ENCODE measurements at places on chromosomes 16 and 17.

DNA sequence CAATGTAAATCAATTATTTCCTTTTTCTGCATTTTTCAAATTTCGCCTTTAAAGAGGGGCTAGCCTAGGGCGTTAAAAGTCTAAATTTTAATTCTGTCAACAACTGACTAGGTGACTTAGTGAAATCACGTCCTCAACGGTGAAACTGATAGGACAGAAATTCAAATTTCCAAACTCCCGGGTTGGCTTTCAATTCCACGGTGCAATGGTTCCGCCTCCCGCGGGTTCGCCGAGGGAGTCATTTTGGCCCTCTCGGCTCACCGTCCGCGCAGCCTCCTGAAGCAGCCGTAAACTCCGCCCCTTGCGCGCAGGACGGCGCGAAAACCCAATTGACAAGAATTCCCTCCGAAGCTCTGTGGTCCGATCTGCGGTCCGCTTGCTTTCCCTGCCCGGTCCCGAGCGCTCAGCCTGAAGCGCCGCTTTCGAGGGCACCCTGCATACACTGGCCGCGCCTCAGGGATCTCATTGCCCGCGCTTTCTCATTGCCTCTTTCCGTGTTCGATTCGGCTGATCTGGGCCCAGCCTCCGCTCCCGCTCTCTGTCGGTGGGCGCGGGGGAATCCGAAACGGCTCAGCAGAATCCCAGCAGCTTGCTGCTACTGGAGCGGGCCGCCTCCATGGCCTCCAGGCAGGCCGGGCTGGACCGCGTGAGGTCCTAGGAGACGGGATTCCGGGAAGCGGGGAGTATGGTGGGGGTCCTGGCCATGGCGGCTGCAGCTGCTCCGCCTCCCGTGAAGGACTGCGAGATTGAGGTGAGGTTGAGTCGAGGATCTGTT lies at the start of gene ATAD5:
Gene ATAD5, plus strand, starts transcription at position 304 of the 775 bp plus-strand sequence. Its CDS starts 382 bp downstream, at position 686.
- DNase-seq = peak; percentile 51

GRCh38 chr17:34874478-34874877 lies 86.8 kb downstream of the CCT6B start:
- DNase-seq = no peak

DNA sequence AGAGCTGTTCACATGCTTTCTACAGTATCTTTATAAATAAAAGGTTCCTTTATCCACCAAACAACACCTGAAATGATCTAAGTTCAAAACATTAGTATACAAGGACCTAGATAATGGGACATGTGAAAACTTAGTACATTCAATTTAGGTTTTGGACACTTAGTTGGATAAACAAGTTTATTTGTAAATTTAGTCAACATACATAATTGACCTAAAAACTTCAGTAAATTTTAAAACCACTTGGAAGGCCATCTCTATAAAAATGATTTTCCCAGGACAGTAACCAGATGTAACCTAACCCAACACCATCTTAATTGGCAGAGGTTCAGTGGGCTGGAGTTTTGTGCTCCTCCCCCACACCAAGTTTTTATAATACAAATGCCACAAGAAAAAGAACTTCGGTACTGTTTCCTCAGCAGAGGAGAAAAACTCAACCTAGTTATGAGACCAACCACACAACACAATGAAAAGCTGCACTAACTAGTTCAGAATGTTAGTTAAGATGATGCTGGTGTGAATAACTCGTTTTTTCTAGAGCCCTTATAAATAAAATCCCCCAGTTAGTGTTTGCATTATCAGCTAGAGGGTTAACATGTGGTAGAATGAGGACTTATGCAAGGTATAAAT lies 7.2 kb upstream of the UNK start:
- no peak for DNase-seq

DNA sequence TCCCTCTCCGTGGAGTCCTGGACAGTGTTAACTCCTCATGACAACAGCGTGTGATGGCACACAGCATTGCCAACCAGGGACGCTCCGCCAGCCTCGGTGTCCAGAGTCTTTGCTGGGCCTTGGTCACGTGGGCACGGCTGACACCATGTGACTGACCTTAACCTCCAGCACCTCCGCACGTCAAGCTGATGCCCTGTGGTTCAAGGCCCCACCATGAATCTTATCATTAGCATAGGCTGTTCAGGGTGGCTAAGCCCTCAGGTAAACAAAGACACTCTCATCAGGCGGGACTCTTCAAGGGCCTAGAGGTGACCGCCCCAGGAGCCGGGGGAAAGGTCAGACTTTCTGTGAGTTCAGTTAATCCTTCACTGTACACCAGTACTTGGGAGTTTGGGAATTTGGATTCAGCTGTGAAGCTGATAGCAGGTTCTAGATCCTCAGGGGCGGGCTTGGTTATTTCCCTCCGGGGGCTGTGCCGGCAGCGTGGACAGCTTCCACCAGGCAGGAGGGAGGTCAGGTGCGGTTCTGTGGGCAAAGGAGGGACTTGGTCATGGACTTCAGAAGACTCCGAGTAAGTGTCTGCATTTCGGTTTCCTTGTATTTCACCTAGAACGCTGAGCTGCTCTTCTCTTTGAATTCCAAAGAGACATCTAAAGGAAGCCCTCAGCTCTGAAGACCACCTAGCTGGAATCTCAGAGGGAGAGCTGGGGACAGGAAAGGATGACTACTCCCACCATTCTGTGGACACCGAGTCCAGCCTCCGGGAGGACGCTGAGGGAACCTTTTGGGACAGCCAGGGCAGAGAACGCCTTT lies 195.5 kb upstream of the CIBAR2 start:
- no peak for DNase-seq

DNA sequence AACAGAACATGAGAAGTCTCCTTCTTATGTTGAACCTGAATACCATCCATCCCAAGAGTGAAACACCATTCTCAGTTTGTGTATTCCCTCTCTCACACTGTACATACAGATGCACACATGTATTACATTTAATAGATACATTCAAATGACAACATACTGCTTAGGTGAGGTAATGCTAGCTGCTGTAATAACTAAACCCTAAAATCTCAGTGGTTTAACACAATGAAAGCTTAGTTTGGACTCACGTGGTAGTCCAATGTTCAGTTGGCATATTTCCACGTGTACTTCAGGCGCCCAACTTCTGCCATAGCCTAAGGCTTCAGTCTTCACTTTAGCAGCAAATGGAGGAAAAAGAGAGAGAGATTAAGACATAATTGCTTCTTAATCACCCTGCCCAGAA lies 351.1 kb upstream of the PMFBP1 start:
- no peak for DNase-seq

- DNase-seq = no peak
These were observed 5.7 kb upstream of the SALL1 start for GRCh38 chr16:51156807-51157200.

DNA sequence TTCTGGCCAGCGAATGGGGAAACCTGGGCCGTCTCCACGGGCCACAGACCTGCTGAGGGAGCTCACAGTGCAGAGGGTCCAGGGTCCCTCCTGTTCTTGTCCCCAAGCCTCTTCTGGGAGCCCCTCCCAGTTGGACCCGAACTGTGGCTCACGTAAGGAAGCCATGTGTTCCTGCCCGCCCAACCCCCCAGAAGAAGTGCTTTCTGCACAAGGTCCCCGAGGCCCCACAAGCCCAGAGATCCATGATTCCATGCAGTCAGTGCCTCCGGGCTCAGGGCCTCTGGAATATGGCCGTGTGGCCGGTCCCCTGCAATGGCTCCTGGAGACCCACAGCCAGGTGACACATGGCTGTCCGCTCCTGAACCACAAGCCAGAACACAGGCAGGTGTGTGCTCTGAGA lies 272.4 kb downstream of the C16orf95 start:
- DNase-seq = no peak

- no peak for DNase-seq
These were observed 74.8 kb downstream of the XYLT1 start for GRCh38 chr16:17395849-17396480.

GRCh38 chr16:122361-122760 lies 16.1 kb downstream of the NPRL3 start:
- DNase-seq = no peak

DNA sequence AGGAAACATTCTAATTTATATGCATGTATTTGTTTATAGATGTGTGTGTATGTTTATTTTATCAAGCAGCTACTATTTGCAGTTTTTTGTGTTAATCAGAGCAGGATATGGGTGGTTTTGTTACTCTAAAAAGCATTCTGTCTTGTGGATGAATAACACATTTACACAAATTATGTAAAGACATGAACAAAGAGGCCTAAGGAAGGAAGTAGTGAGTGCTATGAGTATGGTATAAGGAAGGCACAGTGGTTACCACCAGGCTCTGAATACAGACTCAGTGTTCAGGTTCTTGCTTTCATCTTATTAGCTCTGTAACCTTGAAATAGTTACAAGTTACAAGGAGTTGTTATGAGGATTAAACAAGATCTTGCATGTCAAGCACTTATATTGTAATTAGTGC lies 33.9 kb downstream of the STXBP4 start:
- DNase-seq = no peak

- DNase-seq = no peak
These were observed 135.1 kb downstream of the PRKCA start for GRCh38 chr17:66437476-66438026.

DNA sequence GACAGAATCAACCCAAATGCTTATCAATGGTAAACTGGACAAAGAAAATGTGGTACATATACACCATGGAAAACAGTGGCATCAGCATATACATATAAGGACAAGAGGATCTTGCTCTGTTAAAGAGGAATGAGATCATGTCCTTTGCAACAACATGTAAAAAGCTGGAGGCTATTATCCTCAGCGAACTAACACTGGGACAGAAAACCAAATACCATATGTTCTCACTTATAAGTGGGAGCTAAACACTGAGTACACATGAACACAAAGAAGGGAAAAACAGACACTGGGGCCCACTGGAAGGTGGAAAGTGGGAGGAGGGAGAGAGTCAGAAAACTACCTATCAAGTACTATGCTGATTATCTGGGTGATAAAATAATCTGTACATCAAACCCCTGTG lies 447.3 kb upstream of the MAF start:
- DNase-seq = no peak

DNA sequence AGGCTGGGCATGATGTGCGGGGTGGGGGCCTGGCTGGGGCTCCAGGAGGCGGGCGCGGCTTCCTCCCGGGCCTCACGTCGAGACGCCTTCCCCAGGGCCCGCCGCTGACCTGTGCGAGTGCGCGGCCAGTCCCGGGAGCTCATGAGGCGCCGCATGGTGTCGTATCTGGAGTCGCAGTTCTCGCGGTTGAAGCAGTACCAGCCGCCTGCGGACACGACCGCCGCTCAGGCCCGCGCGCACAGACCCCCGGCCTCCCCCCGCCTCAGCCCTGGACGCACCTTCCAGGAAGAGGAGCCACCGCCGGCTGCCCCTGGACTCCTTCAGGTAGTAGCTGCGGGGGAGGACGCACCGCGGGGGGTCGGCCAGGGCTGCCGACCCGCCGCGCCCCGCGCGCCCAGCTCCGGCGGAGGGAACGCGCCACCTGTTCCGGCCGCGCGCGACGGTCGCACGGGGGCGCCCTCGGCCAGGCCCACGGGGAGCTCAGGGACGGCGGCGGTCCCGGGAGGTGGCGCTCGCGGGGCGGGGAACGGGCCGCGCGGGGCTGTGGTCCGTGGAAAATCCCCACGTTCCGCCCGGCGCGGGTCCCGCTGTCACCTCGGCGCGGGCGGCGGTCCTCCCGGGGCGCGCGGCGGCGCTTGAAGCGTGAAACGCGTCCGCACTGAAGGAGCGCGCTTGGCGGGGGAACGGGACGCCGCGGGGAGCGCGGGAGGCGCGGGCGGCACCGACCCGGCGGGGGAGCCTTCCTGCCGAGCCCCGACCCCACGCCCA lies 1.4 kb downstream of the NOTUM start:
- DNase-seq = no peak

DNA sequence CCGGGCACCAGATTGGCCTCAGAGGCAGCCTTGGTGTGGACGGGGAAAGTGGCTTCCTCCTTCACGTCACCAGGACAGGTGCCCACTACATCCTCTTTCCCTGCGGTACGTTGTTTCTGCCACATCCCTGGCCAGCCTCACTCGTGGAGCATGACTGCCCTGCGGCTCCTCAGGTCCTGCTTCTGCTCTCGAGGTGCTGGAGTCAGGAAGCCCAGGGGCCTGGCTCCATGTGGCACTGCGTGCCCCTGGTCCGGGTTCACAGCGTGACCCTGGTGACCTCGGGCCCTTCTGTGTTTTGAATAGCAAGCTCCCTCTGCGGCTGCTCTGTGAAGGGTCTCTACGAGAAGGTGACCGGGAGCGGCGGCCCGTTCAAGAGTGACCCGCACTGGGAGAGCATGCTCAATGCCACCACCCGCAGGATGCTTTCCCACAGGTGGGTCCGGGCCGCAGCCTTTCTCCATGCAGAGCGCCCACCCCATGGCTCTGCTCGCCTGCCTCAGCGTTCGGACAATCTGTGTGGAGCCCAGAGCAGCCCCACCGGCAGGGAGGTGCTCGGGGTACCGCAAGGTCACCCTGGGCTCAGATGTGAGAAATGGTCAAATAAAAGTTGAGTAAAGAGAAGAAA lies 13.5 kb downstream of the RGS11 start:
- DNase-seq = no peak

DNA sequence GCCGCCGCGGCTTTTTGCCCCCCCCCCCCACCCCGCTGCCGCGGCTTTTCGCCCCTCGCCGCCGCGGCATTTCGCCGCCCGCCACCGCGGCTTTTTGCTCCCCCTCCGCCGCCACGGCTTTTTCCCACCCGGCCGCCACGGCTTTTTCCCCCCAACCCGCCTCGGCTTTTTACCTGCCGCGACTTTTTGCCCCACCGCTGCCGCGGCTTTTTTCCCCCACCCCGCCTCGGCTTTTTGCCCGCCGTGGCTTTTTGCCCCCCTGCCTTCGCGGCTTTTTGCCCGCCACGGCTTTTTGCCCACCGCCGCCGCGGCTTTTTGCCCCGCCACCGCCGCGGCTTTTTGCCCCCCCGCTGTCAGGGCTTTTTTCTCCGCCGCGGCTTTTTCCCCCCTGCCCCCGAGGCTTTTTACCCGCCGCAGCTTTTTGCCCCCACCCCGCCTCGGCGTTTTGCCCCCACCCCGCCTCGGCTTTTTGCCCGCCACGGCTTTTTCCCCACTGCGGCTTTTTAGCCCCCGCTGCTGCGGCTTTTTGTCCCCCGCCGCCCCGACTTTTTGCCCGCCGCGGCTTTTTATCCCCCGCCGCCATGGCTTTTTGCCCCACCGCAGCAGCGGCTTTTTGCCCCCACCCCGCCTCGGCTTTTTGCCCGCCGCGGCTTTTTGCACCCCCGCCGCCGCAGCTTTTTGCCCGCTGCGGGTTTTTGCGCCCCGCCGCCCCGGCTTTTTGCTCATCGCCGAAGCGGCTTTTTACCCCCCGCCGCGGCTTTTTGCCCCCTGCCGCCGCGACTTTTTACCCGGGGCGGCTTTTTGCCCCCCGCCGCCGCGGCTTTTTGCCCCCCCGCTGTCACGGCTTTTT lies 527.8 kb upstream of the WSB1 start:
- no peak for DNase-seq

DNA sequence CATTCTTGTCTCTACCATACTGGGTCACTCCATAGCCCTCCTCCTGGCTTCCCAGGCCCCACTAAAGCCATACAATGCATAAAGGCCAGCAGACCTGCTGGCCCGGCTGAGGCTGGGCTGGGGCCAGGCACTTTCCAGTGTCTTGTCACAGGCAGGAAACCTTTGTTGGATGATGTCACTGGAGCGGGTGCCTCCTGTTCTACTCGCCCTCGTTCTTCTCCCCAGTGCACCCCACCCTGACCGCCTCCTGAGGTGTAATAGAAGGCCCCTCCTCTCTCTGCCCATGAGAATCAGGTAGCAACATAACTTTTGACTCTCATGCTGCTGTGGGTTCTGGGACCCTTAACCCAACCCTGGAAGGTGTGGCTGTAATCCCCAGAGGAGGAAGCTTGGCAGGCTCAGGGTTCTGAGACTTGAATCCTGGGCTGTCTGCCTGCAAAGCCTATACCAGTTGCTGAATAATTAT lies 54.2 kb upstream of the IL34 start:
- DNase-seq = no peak
